AG04450 (cell line): ENCODE measurements at places on chromosomes 6 and 20. TPM values are rescaled to one million over a fixed set of nuclear protein-coding genes. Genes with fewer than 3 reads are reported as not detected.

The KCNK16 gene
- not detected in 2 replicates for polyA plus RNA-seq

The ULBP2 gene
- polyA plus RNA-seq = 6.3 and 7.9 TPM in 2 replicates

The RFX6 gene
- not detected in 2 replicates for polyA plus RNA-seq

DNA sequence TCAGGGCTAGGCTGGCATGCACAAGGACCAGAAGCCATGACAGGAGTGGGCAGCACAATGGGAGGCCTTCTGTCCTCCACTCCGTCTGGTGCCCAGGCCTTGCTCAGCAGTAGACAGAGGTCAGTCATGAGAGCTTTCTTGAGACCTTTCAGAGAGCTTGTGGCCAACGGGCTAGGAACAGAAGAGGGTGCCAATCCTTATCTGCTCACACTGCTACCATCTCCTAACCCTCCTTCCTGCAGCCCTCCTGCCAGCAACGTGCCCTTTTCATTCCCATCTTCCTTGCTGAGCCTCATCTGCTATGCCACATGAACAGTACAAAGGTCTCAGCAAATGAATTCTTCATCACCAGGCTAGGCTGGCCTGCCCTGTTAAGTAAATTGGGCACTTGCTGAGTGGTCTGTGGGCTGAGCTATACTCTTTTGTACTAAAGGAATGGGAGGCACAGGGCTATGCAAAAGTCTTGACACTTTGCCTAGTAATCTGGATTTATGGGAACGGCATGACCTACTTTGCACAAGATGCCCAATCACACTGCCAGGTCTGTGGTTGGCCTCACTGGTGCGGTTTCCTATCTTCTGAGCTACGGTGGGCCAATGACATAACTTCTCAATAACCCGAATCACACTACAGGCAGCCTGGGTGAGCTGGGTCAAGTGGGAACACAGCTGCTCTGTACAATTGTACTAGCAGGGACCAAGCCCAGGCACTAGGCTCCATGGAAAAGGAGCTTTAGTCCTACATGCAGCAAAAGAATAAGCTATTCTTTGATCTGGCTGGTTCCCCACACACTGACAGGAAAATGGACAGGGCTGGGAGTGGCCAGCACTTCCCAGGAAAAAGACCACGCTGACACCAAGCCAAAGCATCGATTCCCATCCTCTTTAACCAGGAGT is 47.8 kb downstream of the ELOVL5 start:
- no peak for DNase-seq

DNA sequence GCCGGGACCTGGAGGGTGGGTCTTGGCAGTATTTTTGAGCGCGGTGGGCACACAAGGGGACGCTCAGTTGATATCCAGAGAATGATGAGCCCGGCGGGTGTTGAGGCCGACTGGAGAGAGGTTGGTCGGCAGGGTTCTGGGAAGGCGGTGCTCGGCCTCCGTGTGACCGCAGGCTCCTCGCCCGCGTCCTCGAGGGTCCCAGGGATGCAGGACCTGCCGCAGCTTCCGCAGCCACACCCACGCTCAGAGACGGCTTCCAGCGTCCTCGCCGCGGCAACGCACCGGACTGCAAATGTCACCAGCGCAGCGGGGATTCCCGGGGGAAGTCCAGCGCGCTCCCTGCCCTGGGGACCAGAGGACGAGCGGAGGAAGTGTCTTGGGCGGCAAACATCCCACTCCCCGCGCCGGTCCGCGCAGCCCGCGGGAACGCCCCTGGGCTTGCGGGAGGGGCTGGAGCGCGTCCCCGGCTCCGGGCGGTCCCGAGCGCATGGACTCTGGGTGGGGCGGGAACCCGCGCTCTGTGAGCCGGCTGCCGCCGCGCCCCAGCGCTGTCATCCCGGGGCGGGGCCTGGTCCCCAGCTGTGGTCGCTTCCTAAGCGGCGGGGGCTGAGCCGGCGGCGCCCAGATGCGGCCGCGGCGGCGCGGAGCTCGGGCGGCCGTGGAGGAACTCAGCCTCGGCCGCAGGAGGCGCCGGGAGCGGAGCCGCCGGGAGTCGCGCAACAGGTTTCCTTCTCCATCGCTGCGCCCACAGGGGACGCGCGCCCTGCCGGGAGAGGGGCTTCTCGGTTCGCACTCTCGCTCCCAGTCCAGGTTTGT is at the start of gene STX11:
STX11 (plus strand) TSS at position 624 of the 816 bp plus-strand sequence. CDS start 36,111 bp downstream, outside the sequence.
- DNase-seq = no peak

DNA sequence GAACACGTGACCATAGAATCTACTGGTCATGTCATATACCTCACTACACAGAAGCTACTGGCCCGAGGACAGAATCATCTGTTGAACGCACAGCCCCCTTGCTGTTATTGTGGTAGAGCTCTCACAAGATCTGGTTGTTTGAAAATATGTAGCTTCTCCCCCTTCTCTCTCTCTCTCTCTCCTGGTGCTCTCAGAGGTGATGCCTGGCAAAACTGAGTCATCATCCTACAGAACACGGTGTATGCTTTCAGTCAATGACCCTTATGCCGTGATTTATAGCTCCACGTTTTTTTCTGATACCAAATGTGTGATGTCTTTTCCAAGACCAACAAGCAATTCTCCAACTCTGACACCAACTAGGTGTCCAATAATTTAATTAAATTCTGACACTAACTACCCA is 13.0 kb upstream of the RBM24 start:
- DNase-seq = no peak

- DNase-seq = no peak
These were observed 662 bp upstream of the SLC9A8 start for GRCh38 chr20:49811825-49812506.

- DNase-seq = no peak
These were observed 34.7 kb downstream of the FILIP1 start for GRCh38 chr6:75458895-75459294.

GRCh38 chr6:35948725-35949124 is 27.8 kb upstream of the SRPK1 start:
- DNase-seq = no peak
